ENCODE measurements at places on chromosomes 1 and 21. TPM values are rescaled to one million over a fixed set of nuclear protein-coding genes. Genes with fewer than 3 reads are reported as not detected.

GRCh38 chr1:201489643-201490261, 17.2 kb downstream of the CSRP1 start:
- no peak for DNase-seq

- DNase-seq, result no peak
Observed at GRCh38 chr1:47859092-47859743, 138.0 kb downstream of the TRABD2B start.

DNA sequence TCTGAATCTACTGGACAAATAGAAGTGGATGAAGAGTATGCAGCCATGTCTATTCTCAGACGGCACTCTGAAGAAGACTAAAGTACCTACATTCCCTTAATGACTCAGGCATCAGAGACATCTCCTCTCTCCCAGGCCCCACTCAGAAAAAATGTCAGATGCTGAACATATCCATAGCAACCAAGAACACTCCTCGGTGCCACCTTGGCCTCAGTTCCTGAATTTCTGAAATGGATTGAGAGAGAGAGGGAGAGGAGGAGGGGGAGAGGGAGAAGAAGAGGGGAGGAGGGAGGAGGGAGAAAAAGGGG, 16.0 kb upstream of the OVAAL start:
- DNase-seq, result no peak

DNA sequence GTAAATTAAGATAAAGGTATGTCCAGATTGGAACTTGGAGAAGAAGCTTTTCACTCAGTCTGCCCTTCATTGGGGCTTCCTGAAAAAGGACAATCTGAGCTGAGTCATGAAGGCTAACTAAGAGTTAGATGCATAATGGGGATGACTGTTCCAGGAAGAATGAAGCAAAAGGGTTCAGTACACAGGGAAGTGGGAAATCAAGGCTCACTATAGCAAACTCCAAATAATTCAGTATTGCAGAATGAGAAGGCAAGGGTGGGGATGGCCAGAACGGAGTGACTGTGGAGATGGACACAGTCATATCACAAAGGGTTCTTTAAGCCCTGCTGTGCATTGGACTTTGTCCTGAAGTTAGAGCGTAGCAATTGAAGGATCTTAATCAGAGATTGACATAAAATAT, 158.3 kb downstream of the FGGY start:
- no peak for DNase-seq

The C8A gene
- polyA plus RNA-seq, result not detected

The KLF18 gene
- polyA plus RNA-seq, result not detected
